Activated naive CD8-positive, alpha-beta T cell treated with anti-CD3 and anti-CD28 coated beads, Interleukin-2, amount 10 ng/mL, durations not matched to agents 7 days and 5 days (primary cell): ENCODE measurements at places on chromosomes 7 and 10.
A peak's percentile ranks its signal among the peaks of the same experiment; 100 is the strongest.

DNA sequence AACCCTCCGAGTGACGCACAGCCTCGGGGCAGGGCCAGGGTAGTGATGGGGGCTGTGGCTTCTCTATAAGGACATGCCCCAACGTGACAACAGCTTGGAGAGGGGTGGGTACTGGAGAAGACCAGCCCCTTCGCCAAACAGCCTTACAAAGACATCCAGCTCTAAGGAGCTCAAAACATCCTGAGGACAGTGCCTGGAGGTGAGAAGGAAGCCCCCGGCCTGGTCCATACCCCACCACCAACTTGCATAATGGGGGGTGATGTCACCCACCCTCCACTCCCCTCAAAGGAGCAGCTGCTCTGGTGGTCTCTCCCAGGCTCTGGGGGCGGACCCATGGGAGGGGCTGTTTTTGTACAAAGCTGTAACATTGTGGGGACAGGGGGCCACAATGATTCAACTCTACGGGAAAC is 15.1 kb downstream of the PRSS2 start:
- peak; percentile 65 for DNase-seq

GRCh38 chr7:98187138-98187502 is 24.1 kb upstream of the BHLHA15 start:
- no peak for DNase-seq

GRCh38 chr7:54544149-54544526 is 2.0 kb downstream of the VSTM2A start:
- no peak for DNase-seq

GRCh38 chr10:61135276-61135721 is 191.3 kb upstream of the RHOBTB1 start:
- DNase-seq, result no peak

GRCh38 chr7:139886206-139886605 is 57.1 kb downstream of the TBXAS1 start:
- no peak for DNase-seq

DNA sequence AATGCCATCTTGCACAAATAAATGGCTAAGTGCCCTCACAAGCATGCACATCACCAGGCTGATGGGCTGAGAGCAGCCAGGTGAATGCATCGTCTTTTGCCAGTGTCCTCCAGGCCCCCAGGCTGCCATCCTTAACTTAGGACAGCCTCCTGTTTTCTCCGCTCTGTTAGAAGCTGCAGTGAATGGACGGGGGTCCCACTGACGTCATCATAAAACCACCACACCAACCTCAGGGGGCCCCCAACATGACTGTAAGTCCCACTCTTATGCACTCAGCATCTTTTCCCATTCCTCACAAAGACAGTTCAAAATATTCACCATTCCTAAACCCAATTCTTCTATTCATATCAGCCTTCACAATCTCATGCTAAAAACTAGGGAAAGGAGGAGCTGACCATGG is 34.4 kb downstream of the GLI3 start:
- DNase-seq, result no peak

DNA sequence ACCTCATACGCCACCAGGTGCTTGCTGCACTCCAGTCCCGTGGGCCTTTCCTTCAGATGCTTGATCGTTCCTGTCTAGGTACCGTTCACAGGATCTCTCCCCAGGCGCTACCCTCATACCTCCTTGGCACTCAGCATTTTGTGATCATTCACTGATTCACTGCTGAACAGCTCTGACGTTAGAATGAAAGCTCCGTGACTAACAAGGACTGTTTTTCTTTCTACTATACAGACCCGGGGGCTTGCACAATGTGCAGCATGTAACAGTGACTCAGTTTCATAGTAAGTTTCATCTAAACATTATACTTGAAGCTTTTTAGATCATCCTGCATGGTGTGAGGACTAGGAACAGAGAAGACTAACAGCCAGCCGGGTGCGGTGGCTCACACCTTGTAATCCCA is 20.6 kb downstream of the KIN start:
- DNase-seq, result no peak

DNA sequence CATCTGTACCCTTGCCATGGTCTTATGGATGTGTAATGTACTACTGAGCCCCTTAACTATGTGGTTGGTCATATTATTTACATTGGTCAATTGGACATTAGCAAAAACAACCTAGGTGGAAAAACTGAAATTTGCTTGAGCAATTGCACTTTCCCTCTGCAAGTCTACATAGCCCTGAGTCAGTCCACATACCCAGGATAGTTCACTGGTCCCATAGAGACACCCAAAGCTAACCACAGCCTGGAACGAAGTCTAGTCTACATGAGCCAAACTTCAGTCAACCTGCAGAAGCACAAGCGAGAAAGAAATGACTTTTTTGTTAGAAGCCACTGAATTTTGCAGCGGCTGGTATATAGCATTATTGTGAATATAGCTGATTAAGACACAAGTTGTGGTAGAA is 37.6 kb upstream of the COL1A2 start:
- no peak for DNase-seq

DNA sequence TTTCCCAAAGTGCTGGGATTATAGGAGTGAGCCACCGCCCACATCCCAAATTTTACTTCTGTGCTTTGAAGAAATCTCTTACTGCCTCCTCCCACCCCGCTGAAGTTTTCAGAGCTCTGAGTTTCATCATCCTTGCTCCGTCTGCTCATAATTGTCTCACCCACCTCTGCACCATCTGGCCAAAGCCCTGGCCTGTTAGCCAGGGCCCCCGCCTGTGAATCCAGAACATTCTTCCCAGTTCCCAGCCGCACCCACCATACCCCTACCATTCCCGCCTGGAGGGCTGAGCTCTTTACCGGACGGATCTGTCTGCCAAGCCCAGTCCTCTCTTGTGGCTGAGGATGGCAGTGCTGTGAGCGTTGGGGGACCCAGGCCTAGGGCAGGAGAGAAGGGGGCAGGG is 14.5 kb downstream of the SSC4D start:
- DNase-seq, result no peak

DNA sequence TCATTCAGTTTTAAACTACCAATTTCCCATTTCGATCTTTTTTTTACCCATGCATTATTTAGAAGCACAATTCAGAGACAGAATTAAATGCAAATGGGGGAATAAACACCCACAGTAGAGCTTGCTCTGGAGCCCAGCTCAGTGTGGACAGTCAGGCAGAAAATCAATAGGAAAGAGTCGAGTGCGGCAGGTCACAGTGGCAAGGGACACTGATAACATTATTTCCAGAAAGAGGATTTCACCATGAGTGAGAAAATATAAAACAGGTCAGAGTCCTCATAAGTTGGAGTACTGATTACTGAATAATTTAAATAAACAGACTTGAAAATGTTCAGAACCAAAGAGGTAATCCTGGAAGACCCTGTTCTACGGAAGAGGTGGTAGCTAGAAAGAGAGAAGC is 532.5 kb downstream of the CCSER2 start:
- no peak for DNase-seq

GRCh38 chr10:132115732-132116131 is 50.0 kb downstream of the JAKMIP3 start:
- no peak for DNase-seq

- DNase-seq, result peak; percentile 61
Measured at GRCh38 chr7:100208911-100209408, 10.8 kb upstream of the PVRIG start.
